ENCODE measurements at places on chromosomes 2 and 18.
A peak's percentile ranks its signal among the peaks of the same experiment; 100 is the strongest.

GRCh38 chr2:190840569-190841172 lies 40.0 kb upstream of the GLS start:
- DNase-seq = no peak

DNA sequence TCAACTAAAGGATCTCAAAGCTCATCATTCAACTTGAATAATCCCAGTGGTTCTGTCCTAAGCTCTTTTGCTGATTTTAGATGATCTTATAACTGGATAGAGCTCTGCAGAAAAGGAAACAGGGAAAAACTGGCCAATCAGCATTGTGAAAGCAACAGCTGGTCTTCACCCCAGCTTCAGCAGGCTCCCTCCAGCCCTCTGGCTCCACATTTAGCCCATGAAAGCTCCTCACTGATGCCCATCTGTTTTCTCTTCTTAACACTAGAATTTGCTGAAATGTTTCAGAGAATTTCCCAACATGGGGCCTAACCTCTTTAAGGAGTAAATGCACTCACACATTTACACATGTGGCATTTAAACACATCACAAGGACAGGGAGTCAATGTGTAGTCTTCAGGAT lies 223.3 kb downstream of the CNTNAP5 start:
- no peak for DNase-seq

- peak; percentile 16 for DNase-seq
These were observed 40.4 kb downstream of the CYRIA start for GRCh38 chr2:16625201-16625729.

GRCh38 chr2:113240150-113240914 lies 38.4 kb downstream of the PAX8 start:
- DNase-seq = no peak

Data from CD4-positive, alpha-beta T cell treated with Interleukin-4 for 1 hour (primary cell).